ENCODE measurements at places on chromosomes 4 and X.

- no peak for DNase-seq
Measured at GRCh38 chr4:19401301-19402080, 850.2 kb upstream of the SLIT2 start.

- DNase-seq: no peak
Measured at GRCh38 chrX:69396916-69397315, 107.2 kb upstream of the NALF2 start.

DNA sequence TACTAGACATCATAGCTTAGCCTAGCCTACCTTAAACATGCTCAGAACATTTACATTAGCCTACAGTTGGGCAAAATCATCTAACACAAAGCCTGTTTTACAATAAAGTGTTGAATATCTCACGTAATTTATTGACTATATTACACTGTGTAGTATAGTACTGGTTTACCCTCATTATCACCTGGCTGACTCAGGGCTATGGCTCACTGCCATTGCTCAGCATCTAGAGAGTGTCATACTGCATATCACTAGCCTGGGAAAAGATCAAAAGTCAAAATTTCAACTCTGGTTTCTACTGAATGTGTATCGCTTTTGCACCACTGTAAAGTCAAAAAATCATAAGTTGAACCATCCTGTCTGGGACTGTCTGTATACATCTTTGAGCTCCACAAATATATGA, 78.6 kb downstream of the CEP44 start:
- DNase-seq: no peak

GRCh38 chr4:119048446-119048845, 87.2 kb upstream of the MYOZ2 start:
- DNase-seq: no peak

DNA sequence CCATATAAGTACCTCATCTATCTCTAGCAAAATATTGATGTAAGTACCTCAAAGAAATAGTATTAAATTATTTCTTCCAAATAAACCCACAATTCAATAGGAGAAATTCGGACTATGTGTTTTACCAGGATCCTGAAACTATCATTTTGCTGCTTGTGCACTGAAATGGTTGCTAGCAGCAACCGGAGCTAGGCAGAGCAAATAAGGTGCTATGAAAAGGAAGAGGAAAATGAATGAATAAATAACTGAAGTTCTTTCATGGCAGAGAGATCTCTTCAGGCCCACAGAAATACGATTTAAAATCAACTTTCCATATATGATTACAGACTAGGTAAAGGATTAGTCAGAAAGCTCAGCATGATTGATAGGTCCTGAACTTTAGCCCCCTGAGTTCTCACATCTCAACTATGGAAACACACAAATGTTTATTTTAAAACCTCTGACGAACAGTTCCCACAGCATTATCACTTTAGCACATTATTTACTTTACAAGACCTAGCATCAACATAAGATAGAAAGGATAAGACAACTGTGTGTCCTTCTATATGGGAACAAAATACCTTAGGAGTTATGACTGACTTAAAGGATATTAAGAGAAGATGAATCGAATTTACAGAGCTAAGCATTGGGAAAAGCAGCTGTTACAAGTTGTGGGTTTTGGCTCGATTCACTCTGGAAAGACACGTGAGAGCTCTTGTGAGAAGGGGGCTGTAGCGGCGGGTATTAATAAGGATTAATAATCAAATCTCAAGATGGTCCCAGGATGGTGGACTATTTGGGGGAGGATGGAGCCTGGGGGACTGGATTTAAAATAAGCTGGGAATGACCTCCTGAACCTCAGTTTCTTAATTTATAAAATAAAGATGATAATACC, 104.3 kb downstream of the CORIN start:
- DNase-seq: no peak

- DNase-seq: no peak
Measured at GRCh38 chr4:176409627-176410026, 89.9 kb downstream of the SPCS3 start.

GRCh38 chrX:100296183-100296753, 113.8 kb downstream of the PCDH19 start:
- DNase-seq: no peak

- no peak for DNase-seq
Measured at GRCh38 chrX:124232523-124233201, 99.8 kb upstream of the TEX13D start.

DNA sequence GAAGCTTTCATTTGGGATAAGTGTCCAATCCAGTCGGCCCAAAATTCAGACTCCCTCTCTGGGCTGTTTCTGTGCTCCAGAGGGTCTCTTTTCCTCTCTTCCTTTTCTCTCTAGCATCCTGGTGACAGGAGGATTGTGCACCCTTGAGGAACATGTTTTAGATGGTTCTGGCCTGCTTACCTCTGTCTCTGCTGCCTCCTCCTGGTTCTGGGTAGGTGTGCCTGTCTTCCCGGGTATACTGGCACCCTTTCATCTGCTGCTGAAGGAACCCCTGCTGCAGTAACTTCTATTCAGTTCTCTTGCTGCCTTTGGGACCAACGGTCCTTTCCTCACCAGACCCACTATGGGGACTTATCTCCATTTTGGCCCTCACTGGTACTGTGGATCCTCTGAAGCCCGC, 53.2 kb downstream of the HMGB2 start:
- no peak for DNase-seq

DNA sequence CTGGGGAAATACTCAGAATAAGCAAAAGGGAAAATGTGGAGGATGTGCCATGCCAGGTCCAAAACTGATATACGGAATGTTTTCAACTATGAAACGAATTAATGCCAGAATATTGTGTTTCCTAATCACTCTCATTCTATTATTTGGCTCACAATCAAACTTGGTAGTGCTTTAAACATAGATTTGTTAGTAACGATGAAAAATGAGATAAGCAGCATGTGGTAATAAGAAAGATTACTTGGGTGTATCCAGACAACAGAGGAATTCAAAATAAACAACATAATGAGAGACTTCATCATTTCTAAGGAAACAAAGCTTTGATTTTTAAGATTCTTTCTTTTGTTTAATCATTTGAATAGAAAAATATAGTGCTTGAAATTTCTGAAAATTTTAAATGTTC, 237.3 kb downstream of the TACR3 start:
- DNase-seq: no peak

GRCh38 chr4:55411621-55412020, 15.9 kb downstream of the TMEM165 start:
- no peak for DNase-seq

GRCh38 chrX:38768079-38768478, 33.2 kb upstream of the MID1IP1 start:
- no peak for DNase-seq

- no peak for DNase-seq
Measured at GRCh38 chr4:145530662-145531061, 49.0 kb downstream of the SMAD1 start.

- no peak for DNase-seq
Measured at GRCh38 chr4:158630893-158631292, 40.8 kb downstream of the C4orf46 start.

DNA sequence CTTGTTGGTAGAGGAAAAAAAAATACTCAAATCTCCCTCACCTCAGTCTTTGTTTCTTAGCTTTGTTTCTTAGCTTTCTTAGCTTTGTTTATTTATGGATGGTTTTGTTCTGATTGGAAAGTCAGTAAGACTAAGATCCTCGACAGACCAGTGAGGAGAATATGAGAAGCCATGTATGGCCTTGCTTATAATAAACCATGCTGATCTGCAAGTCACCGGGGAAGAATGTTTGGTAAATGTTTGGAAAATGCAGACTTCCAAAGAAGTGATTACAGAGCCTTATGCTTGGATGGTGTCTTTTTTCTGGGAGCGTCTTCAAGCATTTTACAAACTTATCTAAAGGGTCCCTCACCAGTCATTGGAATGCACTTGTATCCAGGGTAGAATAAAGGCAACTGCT, 90.1 kb upstream of the NOCT start:
- DNase-seq: no peak

DNA sequence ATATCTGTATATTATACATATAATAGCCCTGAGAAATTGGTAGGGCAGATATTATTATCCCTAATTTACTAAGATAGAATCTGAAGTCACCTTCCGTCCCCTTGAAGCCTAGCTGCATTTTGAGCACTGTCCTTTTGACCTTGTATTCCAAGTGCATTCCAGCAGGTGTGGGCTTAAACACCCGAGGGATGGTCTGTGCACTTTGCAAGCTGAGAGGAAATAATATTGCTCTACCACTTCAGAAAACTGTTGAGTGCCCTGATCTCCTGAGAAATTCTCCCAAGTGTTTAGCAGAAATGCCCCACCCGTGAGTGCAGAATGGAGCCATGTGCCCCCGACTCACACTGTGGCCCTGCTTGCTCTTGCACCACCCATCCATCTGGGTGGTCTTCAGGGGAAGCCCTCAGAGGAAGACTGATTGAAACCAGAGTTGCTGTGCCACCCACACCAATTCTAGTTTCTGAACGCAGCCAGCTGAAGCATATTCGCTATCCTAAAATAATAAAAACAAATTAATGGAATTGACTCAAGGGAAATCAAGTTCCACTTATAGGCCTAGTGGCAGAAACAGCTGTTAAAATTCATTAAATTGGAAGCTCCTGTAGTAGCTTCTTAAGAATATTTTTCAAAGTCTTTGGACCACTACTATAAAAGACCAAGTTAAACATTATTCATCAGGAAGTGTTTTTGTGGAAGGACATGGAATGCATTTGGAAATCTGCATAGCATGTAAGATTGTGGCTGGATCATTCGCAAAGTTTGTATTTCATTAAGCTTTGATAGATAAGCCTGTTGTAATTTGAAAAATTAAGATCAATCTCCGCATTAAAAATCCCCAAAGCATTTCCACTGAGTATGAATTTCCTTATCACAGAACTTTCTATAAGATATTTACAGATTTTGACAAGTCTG, 41.3 kb upstream of the PRKG2 start:
- DNase-seq: no peak

DNA sequence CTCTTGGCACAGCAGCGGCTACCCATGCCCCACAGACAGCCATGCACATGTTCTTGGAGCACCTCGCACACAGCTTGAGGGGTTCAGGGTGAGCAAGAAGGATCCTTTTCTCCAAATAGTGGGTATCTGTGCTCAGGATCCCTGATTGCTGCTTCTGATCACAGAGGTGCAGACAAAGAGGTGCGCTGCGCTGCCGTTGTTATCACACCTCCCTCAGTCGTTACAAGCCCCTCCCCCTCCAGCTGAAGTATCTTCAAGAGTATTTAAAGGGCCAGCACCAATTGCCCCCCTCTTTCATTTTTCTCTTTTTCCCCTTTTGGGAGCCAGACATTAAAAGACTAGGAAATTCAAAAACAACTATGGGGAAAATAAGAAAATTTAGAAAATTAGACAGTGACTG, 44.3 kb downstream of the NELFA start:
- DNase-seq: no peak

DNA sequence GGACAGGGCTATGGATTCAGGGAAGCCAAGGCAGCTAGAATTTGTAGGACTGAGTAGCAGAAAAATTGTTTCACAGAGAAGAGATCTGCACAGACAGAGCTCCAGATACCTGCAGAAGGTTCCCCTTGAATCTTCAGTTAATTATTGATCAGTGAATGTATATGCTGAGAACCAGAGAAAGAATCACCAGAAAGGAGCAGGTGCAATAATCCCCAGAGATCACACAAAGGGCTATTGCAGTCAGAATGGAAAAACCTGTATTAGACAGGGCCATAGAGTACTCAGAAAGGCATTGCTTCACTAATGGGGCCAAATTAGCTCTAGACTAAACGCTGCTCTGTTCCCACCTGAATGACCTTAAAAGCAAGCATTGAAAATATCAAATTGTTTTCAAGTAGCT, 35.5 kb upstream of the SMAD1 start:
- DNase-seq: no peak

- no peak for DNase-seq
Measured at GRCh38 chrX:31353095-31353494, 281.3 kb upstream of the FTHL17 start.

DNA sequence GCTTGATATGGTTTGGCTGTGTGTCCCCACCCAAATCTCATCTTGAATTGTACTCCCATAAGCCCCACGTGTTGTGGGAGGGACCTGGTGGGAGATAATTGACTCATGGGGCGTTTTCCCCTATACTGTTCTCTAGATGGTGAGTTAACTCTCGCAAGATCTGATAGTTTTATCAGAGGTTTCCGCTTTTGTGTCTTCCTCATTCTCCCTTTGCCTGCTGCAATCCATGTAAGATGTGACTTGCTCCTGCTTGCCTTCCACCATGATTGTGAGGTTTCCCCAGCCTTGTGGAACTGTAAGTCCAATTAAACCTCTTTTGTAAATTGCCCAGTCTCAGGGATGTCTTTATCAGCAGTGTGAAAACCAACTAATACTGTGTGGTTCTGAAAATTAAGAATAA, 11.5 kb downstream of the SLAIN2 start:
- DNase-seq: no peak

- DNase-seq: no peak
Measured at GRCh38 chrX:153744210-153745066, 19.6 kb upstream of the PLXNB3 start.

GRCh38 chrX:154542723-154543424, 3.8 kb downstream of the G6PD start:
- DNase-seq: no peak

DNA sequence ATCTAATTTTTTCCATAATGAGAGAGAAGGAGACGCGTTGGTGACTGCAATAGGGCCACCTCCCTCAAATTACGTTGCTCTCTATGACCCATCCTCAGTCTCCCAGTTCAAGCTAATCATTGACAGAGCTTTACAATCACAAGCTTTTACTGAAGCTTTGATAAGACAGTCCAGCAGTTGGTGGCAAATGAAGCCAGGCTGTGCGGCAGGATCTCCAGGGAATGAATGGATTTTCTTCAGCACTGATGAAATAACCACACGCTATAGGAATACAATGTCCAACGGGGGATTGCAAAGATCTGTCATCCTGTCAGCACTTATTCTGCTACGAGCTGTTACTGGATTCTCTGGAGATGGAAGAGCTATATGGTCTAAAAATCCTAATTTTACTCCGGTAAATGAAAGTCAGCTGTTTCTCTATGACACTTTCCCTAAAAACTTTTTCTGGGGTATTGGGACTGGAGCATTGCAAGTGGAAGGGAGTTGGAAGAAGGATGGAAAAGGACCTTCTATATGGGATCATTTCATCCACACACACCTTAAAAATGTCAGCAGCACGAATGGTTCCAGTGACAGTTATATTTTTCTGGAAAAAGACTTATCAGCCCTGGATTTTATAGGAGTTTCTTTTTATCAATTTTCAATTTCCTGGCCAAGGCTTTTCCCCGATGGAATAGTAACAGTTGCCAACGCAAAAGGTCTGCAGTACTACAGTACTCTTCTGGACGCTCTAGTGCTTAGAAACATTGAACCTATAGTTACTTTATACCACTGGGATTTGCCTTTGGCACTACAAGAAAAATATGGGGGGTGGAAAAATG, at the start of gene KLB:
KLB (plus strand) TSS at position 168 of the 821 bp plus-strand sequence; CDS start at position 188, 20 bp downstream.
- no peak for DNase-seq

- no peak for DNase-seq
Measured at GRCh38 chr4:53616219-53616618, 24.9 kb upstream of the LNX1 start.

All from stimulated activated CD4-positive, alpha-beta T cell treated with anti-CD3 and anti-CD28 coated beads, Interleukin-1b, Interleukin-23, amount 100 ng/mL, for 1 hour (primary cell).